ENCODE measurements at places on chromosomes 1 and 21. TPM values are rescaled to one million over a fixed set of nuclear protein-coding genes. Genes with fewer than 3 reads are reported as not detected.

The SYT14 gene
- 2.9 TPM for total RNA-seq

The CYP4Z1 gene
- 0.31 TPM for total RNA-seq

The KCNA2 gene
- 0.57 TPM for total RNA-seq

The HRNR gene
- total RNA-seq = not detected

The GBP5 gene
- not detected for total RNA-seq

The FNBP1L gene
- 107 TPM for total RNA-seq

The MCOLN2 gene
- total RNA-seq = 0.23 TPM

The ETV3L gene
- total RNA-seq = 0.26 TPM

The RXFP4 gene
- total RNA-seq = not detected

The SPRR4 gene
- total RNA-seq = not detected

The NCAM2 gene
- 0.69 TPM for total RNA-seq

The GPR25 gene
- total RNA-seq = not detected

DNA sequence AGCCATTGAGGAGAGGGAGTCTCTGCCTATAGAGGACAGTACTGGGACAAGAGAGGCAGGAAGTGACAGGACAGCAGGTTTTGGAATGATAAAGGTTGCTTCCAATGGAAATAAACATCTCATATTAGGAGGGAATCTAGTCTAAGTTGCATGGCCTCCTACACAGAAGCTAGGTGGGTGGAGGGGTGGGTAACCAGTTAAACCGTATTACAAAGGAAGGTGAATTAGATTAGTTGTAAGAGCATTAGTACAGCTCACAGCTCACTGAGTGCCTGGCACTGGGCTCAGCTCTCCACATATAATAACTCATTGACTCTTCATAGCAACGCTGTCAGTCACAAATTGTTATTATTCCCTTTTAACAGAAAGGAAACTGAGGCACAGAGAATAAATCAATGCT, 468.1 kb downstream of the PTPRU start:
- H3K27ac ChIP-seq = no peak overlapping the region
- H3K27me3 ChIP-seq = peaks cover 12% of the 10 kb centered on the region

GRCh38 chr1:230361941-230362340, 64.2 kb downstream of the PGBD5 start:
- no peaks in the 10 kb centered on the region for H3K27me3 ChIP-seq
- no peaks in the 10 kb centered on the region for H3K36me3 ChIP-seq
- no peak for DNase-seq
- no peak overlapping the region for H3K27ac ChIP-seq
- H3K4me3 ChIP-seq = no peak overlapping the region

GRCh38 chr1:32538887-32539583, at the start of gene ZBTB8A:
TSS of gene ZBTB8A (plus strand) at chr1:32539427. CDS start at chr1:32592932, 53,505 bp downstream.
- peaks cover 6% of the 10 kb centered on the region for H3K4me1 ChIP-seq
- no peaks in the 10 kb centered on the region for H3K27me3 ChIP-seq
- no peak within 1 kb of the TSS for H3K27ac ChIP-seq

GRCh38 chr1:77545970-77546369, 136.5 kb downstream of the ZZZ3 start:
- no peaks in the 10 kb centered on the region for H3K27me3 ChIP-seq
- no peak overlapping the region for H3K27ac ChIP-seq
- H3K4me1 ChIP-seq = no peaks in the 10 kb centered on the region
- H3K4me3 ChIP-seq = no peak overlapping the region
- H3K36me3 ChIP-seq = no peaks in the 10 kb centered on the region

DNA sequence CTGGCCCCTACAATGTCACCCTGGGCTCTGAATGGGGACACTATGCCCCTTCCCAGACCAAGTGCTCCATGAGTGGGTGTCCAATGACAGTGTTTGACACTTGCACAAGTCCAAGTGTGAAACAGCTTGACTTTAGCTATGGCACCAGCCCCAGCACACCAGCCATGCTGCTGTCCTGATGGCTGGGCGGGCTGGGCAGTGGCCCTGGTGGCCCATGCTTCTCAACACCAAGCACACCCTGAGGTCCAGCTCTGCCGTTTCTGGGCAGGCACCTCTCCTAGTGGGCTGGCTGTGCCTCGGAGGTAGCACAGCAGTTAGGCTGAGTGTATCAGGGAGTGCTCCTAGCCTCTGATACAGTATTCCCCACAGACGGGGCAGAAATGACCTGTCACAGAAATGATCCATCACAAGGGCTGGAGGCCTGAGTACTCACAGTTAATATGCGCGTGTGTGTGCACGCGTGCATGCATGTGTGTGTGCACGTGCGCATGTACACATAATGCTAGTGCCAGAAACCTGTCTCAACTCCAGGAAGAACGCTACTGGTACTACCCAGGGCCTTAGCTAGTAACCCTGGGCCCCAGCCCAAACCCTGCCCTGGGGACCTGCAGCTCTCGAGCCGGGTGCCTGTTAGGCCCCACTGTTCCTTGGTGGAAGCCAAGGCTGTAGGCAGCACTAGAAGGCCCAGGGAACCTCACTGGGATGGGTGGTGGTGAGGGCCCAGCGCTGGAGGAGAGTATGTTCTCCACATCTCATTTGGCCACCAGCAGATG, 134.0 kb downstream of the DMRTB1 start:
- no peak overlapping the region for H3K27ac ChIP-seq
- no peaks in the 10 kb centered on the region for H3K36me3 ChIP-seq
- H3K4me1 ChIP-seq = no peaks in the 10 kb centered on the region
- no peak for DNase-seq

GRCh38 chr21:32713726-32714125, 14.1 kb downstream of the SYNJ1 start:
- DNase-seq = no peak
- peaks cover 1% of the 10 kb centered on the region for H3K36me3 ChIP-seq
- no peak overlapping the region for H3K27ac ChIP-seq
- no peak overlapping the region for H3K4me3 ChIP-seq
- H3K27me3 ChIP-seq = no peaks in the 10 kb centered on the region

- no peak overlapping the region for H3K4me3 ChIP-seq
- H3K4me1 ChIP-seq = no peaks in the 10 kb centered on the region
- H3K27ac ChIP-seq = no peak overlapping the region
- H3K36me3 ChIP-seq = no peaks in the 10 kb centered on the region
- H3K27me3 ChIP-seq = no peaks in the 10 kb centered on the region
These were observed 7.2 kb downstream of the CD5L start for GRCh38 chr1:157834430-157834829.

- no peak overlapping the region for H3K27ac ChIP-seq
- peak overlapping the region; percentile 92 for H3K4me3 ChIP-seq
- peaks cover 76% of the 10 kb centered on the region for H3K36me3 ChIP-seq
- no peak for DNase-seq
- no peaks in the 10 kb centered on the region for H3K27me3 ChIP-seq
- peaks cover 6% of the 10 kb centered on the region for H3K4me1 ChIP-seq
These were observed 3.7 kb downstream of the MCL1 start for GRCh38 chr1:150575518-150576366.

GRCh38 chr21:29261555-29262540, 36.9 kb upstream of the BACH1 start:
- no peaks in the 10 kb centered on the region for H3K36me3 ChIP-seq
- H3K27me3 ChIP-seq = no peaks in the 10 kb centered on the region
- H3K27ac ChIP-seq = no peak overlapping the region
- no peak overlapping the region for H3K4me3 ChIP-seq
- no peaks in the 10 kb centered on the region for H3K4me1 ChIP-seq
- DNase-seq = no peak

DNA sequence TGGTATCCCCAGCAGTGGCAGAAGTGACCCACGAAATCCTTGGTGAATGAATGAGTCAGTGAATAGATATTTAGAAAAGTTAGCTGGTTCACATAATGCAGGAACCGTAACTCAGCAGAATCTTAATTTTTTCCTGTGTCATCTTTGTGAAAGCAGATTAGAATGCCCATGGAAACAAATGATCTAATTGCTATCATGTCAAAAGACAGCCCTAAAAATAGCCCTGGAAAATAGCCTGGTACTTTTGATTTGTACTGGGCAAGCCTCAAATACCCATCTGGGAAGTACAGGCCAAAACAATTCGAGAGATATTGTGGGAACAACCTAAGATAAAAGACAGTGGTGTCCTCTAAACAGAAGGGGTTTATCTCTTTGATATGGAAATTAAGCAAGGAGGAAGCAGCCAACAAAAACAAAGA, 21.1 kb downstream of the FYB2 start:
- peaks cover 14% of the 10 kb centered on the region for H3K4me1 ChIP-seq
- H3K4me3 ChIP-seq = no peak overlapping the region
- no peaks in the 10 kb centered on the region for H3K36me3 ChIP-seq
- DNase-seq = no peak
- no peak overlapping the region for H3K27ac ChIP-seq
- no peaks in the 10 kb centered on the region for H3K27me3 ChIP-seq

DNA sequence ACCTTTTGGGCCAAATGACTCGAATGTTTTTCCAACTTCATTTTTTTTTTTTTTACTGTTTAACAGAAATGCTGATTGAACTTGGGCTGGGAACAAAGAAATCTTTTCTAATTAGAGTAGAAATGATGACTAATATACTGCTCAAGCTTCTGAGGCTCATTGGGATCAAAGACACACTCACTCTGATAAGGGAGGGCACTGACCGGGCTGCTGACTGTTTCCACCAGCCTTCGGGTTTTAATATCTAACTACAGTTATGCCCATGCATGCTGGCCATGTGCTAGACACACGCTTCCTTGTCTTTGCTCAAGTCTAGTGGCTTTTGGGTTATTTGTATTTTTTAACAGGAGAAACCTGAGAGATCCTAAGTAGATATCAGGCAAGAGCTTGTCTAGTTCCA, 16.8 kb downstream of the ZBTB18 start:
- H3K4me3 ChIP-seq = no peak overlapping the region
- no peaks in the 10 kb centered on the region for H3K36me3 ChIP-seq
- no peak for DNase-seq
- H3K27ac ChIP-seq = no peak overlapping the region
- H3K27me3 ChIP-seq = no peaks in the 10 kb centered on the region

- no peaks in the 10 kb centered on the region for H3K27me3 ChIP-seq
- peaks cover 2% of the 10 kb centered on the region for H3K4me1 ChIP-seq
- no peaks in the 10 kb centered on the region for H3K36me3 ChIP-seq
- H3K4me3 ChIP-seq = peak overlapping the region; percentile 93
- no peak overlapping the region for H3K27ac ChIP-seq
These were observed 1.1 kb downstream of the ZSWIM5 start for GRCh38 chr1:45205011-45205909.

DNA sequence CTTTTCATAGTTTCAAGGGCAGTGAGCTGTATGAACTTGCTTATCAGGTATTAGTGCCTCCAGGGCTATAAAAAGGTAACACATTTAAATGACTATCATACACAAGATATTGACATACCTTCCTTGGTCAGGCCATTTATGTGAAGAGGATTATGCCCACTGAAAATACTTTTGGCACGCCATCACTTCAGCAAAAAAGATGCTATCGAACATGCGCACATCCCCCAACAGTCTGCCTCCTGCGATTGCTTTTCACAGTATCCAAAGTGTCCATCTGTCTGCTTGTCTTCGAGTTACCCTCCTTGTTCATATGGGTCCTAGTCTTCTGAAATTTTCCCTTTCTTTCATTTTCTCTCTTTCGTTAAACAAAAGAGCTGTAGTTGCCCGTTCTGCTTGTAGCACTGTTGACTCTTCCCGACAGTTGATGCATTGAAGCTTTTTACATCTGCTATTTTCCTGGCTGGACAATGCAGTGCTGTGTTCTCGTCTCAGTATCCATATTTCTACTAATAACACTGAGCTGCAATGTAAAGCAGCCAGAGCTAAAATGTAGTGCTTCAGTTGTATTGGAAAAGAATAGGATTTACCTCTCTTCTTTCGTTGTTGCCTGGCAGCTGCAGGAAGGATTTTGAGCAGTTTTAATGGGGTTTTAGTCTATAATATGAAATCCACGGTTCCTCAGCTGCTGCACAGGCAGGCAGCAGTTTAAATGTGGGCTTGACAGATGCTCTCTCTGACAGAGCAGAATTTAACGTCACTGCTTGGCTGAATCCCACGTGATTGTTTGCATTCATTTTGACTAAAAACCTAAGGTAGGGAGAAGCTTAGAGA, at the start of gene B3GALT2:
Gene B3GALT2, minus strand, starts transcription at position 713 of the 831 bp plus-strand sequence. CDS start 5,051 bp downstream, outside the sequence.
- no peaks in the 10 kb centered on the region for H3K27me3 ChIP-seq
- peaks cover 3% of the 10 kb centered on the region for H3K4me1 ChIP-seq
- no peaks in the 10 kb centered on the region for H3K36me3 ChIP-seq
- peak within 1 kb of the TSS; percentile 89 for H3K27ac ChIP-seq
- no peak within 1 kb of the TSS for H3K4me3 ChIP-seq
- no peak for DNase-seq

GRCh38 chr1:108753363-108753762, 6.9 kb downstream of the STXBP3 start:
- H3K27me3 ChIP-seq = no peaks in the 10 kb centered on the region
- H3K27ac ChIP-seq = no peak overlapping the region
- DNase-seq = no peak
- H3K4me1 ChIP-seq = no peaks in the 10 kb centered on the region
- H3K36me3 ChIP-seq = peaks cover 53% of the 10 kb centered on the region
- no peak overlapping the region for H3K4me3 ChIP-seq

GRCh38 chr21:42233067-42233961, 14.4 kb downstream of the ABCG1 start:
- peaks cover 7% of the 10 kb centered on the region for H3K4me1 ChIP-seq
- no peak overlapping the region for H3K27ac ChIP-seq
- no peak overlapping the region for H3K4me3 ChIP-seq
- peaks cover 45% of the 10 kb centered on the region for H3K27me3 ChIP-seq
- DNase-seq = peak; percentile 68
- H3K36me3 ChIP-seq = no peaks in the 10 kb centered on the region

DNA sequence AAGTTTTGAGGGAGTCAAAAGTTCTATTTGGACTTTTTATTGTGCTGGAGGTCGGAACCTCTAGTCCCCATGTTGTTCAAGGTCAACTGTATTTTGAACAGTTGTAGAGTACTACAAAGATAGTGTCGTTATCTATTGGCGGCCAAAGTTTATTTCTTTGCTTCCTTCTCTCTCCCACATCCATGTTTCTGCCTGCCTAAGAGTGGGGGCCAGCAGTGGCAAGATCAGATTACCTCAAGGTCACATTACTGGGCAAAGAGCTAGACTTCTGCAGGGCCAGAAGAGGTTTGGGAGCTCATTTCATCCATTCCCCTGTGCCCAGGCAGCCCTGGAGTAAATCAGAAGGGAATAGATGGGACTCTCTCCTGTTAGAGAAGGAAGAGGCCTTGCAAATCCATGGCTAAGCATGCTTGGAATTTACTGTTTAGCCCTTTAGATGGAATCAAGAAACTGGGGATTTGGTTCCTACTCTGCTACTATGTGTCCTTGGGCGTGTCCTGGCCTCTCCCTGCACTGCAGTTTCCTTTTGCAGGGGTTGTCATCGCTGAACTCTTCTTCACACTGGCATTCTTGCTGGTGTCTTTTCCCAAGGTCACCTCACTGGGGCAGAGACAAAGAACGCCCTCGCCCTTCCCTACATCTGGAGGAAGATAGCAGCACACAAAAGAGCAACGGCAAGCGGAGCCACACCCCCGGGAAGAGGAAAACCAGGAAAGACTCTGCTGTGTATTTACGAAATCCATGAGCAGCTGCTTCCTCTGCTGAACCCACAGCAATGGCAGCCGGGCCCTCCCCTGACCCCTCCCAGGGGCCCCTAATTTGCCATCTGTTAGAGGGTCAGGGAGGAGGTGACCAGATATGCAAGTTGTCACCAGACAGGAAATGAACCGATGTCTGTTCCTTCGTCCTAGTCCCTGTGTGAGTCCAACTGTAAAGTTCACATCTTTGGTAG, 73.3 kb downstream of the PLPP3 start:
- H3K27ac ChIP-seq = no peak overlapping the region
- H3K4me1 ChIP-seq = peaks cover 13% of the 10 kb centered on the region
- H3K4me3 ChIP-seq = no peak overlapping the region
- peaks cover 61% of the 10 kb centered on the region for H3K36me3 ChIP-seq
- H3K27me3 ChIP-seq = no peaks in the 10 kb centered on the region
- no peak for DNase-seq

- DNase-seq = no peak
These were observed 190.5 kb downstream of the GABPA start for GRCh38 chr21:25925064-25925800.
